Natural killer cell treated with Interleukin-12 subunit alpha and Interleukin-12 subunit beta and Interleukin-15 and Interleukin-18, amount 100 ng/mL, for 72 hours (primary cell): ENCODE measurements at places on chromosomes 7 and 10. TPM values are rescaled to one million over a fixed set of nuclear protein-coding genes. Genes with fewer than 3 reads are reported as not detected.

DNA sequence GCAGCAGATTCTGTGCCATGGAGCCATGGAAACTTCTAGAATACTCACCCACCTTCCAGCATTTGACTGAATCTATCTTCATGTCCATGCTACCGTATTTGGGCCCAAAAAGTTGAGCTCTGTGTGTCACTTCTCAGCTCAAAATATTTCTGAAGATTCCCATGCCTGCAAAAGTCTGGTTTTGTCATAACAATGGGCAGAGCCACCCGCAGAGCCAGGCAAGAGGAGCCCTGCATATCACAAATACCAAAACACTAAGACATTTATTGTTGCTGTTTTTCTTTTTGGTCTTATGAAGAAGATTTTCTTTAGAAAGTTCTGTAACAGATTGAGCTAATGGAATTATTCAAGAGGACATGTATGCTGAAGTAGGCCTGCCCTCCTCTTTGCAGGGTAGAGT lies 68.1 kb downstream of the PRTFDC1 start:
- DNase-seq = no peak

SEMA3E gene
- total RNA-seq = not detected

LHFPL3 gene
- not detected for total RNA-seq

GRCh38 chr7:79504607-79505389 lies 51.3 kb upstream of the MAGI2 start:
- no peak for DNase-seq

GRCh38 chr7:69208848-69209247 lies 389.4 kb upstream of the AUTS2 start:
- DNase-seq = no peak

DNA sequence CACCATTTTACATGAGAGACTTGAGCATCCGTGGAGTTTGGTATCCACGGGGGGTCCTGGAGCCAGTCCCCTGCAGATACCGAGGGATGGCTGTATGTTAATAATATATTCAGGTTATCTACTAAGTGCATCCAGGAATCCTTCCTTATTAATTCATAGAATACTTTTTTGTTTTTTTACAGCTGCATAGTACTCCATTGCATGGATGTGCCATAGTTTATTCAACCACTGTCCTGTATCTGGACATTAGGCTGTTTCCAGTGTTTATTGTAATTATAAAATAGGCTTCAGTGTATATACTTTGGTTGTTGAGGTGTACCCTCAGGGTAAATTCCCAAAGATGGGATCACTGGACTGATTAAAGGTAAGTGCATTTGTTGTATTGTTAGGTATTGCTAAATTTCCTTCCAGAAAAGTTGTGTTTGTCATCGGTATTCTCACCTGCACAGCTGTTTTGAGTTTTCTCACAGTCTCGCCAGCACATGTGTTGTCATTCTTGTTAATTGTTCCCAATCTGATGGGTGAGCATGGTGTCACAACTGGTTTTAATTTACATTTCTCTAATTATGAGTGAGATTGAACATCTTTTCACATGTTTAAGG lies 55.1 kb downstream of the INPP5F start:
- DNase-seq = no peak

- no peak for DNase-seq
These were observed 23.3 kb downstream of the MYOF start for GRCh38 chr10:93458821-93459257.

GRCh38 chr10:31751738-31752080 lies 176.9 kb downstream of the ARHGAP12 start:
- DNase-seq = peak; percentile 44

- DNase-seq = no peak
These were observed 194.3 kb downstream of the GRID1 start for GRCh38 chr10:86172301-86172700.

- no peak for DNase-seq
These were observed 65.6 kb upstream of the FAM171A1 start for GRCh38 chr10:15436696-15437095.

DNA sequence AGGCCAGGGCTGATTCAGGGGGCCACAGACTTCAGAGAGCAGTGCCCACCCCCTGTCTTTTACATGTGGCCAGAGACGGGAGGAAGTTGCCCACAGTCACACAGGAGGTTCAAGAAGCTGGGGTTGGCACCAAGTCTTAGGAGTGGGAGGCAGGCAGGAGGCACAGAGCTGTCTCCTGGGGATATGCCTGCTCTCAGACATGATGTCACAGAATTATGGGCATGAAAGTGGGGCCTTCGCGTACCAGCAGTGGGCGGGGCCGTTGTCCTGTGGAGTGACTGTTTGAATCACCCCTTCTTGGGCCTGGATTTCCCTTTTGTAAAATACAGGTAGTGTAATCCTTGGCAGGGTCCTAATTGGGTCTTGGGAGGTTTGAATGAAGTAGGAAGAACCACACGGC lies 81.2 kb upstream of the PPIF start:
- DNase-seq = no peak

- DNase-seq = no peak
These were observed 25.8 kb upstream of the PPP2R2D start for GRCh38 chr10:131874991-131875451.

CRHR2 gene
- total RNA-seq = not detected

DNA sequence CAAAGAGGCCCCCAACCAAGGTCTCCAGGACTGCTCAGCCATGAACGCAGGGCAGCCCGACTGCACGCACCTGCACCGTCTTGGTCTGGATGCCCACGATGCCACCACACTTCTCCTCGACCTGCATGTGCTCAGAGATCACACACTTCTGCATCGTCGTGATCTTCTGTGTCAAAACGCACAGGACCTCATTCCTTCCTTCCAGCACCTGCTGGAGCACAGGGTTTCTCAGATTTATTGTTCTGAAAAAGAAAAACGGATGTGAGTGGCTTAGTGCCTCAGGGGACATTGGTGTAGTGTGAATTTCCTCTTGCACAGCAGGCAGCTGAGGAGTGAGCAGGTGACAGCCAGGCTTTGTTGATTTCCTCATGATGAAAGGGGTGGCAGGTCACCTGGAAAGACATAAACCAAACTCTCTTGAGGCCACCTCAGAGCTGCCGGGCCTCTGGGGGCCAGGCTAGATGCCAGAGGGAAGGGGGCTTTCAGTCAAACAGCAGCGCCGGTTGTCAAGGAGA lies 38.2 kb downstream of the GSDME start:
- no peak for DNase-seq

TMEM178B gene
- total RNA-seq = 9.0 TPM

SAP25 gene
- total RNA-seq = 25.2 TPM

GRCh38 chr7:154913638-154914307 lies 89.2 kb downstream of the PAXIP1 start:
- DNase-seq = peak; percentile 89

- DNase-seq = no peak
These were observed 126.8 kb downstream of the WDFY4 start for GRCh38 chr10:48811461-48811860.

- DNase-seq = no peak
These were observed 87.7 kb downstream of the ST7 start for GRCh38 chr7:117041007-117041406.

DNA sequence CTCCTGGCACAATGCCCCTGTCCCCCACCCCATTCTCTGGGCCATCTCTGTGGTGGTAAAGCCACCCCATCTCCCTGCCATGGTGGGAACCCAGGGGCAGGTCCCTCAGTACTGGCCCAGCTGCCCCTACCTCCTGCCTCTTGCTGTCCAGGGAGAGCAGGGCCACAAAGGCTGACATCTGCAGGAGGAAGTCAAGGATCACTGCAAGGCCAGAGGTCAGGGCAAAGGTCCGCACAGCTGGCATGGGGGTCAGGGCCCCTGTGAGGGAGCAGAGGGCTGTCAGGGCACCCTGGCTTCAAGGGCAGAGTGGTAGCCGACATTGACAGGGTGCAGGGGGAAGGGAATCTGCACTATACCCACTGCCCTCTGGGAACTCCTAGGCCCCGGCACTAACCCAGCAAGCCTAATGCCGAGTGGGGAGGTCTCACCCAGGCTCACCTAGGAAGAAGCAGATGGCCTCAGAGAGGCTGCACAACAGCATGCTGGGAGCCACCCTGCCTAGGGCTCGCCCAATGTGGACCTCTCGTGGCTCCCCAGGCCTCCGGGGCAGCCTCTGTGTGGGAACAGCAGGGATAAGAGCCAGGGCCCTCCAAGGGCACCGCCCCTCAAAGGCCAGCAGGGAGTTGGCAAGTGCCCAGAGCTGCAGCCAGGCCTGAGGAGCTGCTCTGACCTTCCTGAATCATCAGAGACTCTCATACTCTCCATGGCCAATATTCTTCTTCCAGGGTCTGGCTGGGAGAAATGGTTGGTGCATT lies 7.7 kb downstream of the NPC1L1 start:
- DNase-seq = no peak

DKK1 gene
- not detected for total RNA-seq

WEE2 gene
- total RNA-seq = not detected

MYH16 gene
- not detected for total RNA-seq

GRCh38 chr7:107815254-107815882 lies 12.3 kb upstream of the SLC26A3 start:
- DNase-seq = no peak

- no peak for DNase-seq
These were observed 710.1 kb upstream of the KCND2 start for GRCh38 chr7:119562839-119563238.

TAS2R41 gene
- not detected for total RNA-seq

MSMB gene
- total RNA-seq = not detected

DNA sequence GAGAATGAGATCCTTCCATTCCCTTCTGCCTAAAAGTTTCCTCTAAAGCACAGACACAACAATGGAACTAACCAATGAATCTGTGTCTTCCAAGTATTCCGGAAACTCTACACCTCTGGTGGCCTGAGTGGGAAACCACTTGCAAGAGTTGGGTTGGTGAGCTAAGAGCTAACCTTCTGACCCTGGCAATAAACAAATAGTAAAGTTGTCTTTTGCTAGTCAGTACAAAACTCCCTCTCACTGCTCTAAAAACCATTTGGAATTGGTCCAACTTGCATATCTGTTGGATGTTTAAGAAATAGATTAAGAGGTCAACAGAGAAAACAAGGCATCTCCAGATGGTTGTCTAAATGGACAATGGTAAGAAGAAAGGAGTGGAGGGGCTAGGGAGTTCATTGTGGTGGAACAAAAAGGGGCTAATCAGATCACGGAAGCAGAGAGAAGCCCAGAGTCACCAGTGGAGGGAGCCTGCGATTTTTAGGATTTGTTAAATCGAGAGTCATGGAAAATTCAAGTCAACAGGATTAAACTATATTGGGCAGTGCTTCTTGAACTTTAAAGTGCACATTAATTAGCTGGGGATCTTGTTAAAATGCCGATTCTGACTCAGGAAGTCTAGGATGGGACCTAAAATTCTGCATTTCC lies 192.3 kb downstream of the EVX1 start:
- DNase-seq = no peak

POT1 gene
- total RNA-seq = 27.3 TPM

DNA sequence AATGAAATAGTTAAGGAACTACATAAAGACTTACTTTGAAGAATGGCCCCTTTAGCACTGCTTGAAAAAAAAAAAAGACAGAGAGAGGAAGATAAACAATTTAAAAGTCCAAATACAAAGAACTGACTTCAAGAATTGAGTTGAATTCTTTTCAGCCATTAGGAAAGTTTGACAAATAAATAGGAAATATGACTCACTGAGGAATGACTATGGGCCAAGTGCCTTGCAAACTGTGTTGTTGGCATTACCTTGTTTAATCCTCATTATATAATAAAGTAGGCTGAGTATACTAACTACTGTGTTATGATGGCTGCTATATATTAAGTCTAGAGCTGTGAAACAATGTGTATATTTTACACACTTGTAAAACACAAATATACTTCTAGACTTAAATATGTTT lies 151.1 kb downstream of the ELMO1 start:
- no peak for DNase-seq

CALHM3 gene
- total RNA-seq = not detected

KDM7A gene
- 14.5 TPM for total RNA-seq

DNA sequence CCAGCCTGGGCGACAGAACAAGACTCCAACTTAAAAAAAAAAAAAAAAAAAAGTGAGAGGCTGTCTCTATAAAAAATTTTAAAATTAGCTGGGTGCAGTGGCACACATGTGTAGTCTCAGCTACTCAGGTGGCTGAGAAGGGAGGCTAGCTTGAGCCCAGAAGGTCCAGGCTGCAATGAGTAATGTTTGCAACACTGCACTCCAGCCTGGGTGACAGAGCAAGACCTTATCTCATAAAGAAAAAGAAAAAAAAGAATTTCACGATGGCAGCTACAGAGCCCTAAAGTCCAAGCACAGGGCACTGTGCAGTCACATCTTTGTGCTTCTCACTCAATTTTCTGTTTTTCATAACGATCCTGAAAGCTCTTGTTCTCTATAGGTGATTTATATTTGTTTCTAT lies 209.5 kb upstream of the KCTD7 start:
- DNase-seq = no peak
